ENCODE measurements at places on chromosomes 2 and 18.

- peak; percentile 36 for DNase-seq
These were observed 176.9 kb upstream of the MC4R start for GRCh38 chr18:60549338-60549960.

- DNase-seq = no peak
These were observed 259.9 kb downstream of the NDUFA10 start for GRCh38 chr2:239765076-239765845.

DNA sequence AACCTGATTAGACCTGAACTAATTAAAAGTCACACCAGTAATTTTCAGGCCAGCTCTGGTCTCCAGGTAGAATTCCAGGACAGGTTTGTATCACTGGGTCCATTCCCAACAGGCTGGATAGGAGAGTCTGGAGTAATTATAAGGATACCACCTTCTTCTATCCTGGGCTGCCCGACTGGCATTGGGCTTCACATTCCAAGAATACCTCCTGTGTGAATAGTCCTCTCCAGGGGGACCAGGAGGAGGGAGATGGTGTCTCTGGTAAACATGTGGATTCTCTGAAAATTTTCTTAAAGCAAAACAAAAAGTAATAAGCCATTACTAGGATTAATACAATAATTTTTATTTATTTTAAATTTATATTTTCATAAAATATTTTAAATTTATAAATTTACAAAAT lies 17.3 kb downstream of the DUSP11 start:
- no peak for DNase-seq

DNA sequence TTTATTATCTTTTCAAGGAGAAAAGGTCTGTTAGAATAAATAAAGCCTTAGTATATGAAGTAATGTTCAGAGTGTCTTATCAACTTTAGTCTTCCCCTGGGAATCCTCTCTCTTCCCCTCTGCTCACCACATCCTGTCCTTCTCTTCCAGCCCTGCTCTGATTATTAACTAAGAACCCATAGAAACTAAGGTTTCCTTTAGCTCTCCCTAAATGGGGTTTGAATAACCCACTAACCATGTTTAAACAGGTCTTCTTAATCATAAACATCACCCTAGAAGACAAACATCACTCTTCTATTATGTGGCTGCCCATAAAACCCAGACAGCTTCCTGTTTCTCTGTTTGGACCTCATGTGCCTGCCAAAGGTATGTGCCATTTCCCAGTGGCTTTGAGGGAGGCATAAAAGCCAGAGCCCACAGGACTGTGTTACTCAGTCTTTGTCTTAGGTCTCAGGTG lies 50.1 kb downstream of the SLC14A1 start:
- DNase-seq = no peak

DNA sequence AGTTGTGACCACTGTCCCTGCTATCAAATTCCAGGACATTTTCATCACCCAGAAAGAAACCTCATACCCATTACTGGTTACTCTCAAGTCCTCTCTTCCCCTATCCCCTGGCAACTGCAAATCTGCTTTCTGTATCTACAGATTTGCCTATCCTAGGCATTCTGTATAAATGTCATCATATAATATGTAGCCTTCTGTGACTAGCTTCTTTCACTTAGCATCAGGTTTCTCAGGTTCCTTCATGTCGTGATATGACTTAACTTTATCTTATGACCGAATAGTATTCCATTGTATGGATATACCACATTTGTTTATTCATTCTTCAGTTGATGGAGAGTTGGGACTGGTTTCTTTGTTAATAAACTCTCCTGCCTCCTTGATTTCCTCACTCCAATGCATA lies 60.5 kb downstream of the PMAIP1 start:
- no peak for DNase-seq

GRCh38 chr18:58158459-58158858 lies 114.4 kb downstream of the NEDD4L start:
- no peak for DNase-seq

DNA sequence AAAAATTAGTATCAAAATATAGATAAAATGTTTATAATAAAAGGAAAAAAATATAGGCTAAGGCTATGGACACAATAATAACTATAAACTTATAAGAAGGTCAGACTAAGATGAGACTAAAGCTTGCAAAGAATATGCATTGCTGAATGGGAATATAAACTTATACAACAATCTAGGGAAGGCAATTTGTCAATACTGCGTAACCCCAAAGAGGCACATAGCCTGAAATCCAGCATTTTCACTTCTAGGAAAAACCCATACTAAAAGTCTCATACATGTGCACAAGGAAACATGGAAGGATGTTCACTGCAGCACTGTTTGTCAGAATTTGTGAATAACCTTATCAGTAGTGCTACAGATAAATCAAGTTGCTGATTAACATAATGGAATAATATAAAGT lies 45.5 kb downstream of the FANCL start:
- no peak for DNase-seq

- no peak for DNase-seq
These were observed 9.3 kb downstream of the HDAC4 start for GRCh38 chr2:239391286-239392071.

DNA sequence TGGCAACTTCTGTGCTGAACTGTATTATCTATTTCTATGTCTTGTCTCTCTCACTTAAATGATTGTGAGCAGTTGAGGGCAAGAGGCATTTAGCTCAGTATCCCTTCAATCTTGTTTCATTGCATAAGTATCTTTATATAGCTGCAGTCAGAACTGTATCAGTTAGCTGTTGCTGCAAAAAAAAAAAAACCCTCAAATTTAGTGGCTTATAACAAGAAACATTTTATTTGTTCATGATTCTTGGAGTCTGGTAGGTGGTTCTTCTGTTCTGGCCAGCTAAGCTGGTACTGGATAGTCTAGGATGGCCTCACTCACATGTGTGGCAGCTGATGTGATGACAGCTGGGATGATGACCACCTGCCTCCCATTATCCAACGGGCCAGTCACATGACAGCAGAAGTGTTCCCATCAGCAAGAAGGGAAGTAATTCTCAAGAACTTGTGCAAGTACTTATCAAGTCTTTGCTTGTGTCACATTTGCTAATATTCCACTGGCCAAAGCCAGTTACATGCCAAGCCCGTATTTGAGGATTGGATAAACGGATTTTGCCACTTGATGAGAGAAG lies 67.8 kb downstream of the SLC4A3 start:
- no peak for DNase-seq

DNA sequence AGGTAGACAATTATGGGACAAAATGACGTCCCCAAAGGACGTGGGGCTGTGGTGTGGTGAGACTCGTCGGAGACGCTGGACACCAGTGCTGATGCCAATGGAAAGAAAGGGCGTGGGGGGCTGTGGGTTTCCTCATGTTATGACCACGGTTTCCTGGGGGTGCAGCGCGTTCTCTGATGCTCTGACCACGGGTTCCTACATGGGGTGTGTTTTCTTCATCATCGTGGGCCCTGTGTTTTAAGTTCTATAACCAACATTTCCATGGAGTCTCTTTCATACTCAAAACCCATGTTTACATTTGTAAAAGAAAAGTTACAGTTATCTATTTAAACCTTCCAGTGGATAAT lies 141.6 kb downstream of the RTP5 start:
- DNase-seq = no peak

GRCh38 chr2:203660465-203660864 lies 46.0 kb upstream of the CD28 start:
- DNase-seq = no peak

DNA sequence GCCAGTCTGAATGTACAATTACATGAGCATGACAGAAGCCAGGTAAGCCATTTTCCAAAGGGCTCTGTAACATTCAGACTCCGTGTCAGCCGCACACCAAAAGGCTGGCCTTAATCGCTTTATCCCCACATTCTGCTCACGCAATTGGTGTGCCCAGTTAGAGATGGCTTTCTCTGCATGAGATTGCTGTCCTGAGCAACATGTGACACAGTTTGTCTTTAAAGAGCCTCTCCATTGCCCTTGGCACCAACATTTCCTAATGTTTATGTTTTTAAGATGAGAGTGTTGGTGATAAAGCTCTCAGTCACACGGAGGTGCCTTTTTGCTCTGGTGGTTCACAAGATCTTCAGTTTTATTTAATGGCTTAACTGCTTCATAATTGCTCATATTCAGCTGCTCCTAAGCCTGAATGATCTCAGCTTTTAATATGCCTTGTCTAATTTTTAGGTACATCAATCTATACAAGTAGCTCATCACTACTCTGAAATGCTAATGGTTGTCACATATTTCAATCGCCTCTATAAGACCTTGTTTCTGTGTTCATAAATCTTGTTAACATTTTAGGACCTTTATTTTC lies 164.8 kb upstream of the ACVR2A start:
- no peak for DNase-seq

GRCh38 chr2:222180619-222181018 lies 118.2 kb downstream of the PAX3 start:
- no peak for DNase-seq

DNA sequence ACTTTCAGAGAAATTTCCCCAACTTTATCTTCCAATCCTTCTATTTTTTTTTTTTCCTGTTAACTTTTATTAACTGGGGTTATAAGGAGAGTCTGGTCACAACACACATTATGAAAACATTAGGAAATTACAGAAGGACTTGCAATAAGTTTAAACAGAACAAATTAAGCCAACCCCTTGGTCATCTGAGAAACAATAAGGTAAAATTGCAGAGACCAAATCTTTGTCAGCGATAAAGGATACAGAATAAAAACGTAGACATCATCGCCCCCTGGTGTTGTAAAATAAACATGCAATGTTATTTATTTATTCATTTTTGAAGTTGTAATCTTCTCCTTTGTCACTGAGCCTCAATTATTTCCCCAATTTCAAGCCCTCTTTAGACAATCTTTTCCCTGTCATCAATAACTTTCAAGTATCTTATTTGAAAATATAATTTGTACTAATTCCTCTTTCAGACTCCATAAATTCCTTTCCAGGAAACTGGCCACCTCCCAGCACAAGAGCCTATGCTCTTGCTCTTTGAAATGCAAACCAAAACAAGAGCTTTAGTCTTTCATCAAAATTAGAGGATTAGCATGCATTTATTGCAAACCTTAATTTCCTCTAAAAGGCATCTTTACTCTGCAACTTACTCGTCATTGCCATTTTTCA lies 19.5 kb downstream of the G6PC2 start:
- no peak for DNase-seq

- no peak for DNase-seq
These were observed 129.4 kb downstream of the MYO5B start for GRCh38 chr18:50065527-50065926.

DNA sequence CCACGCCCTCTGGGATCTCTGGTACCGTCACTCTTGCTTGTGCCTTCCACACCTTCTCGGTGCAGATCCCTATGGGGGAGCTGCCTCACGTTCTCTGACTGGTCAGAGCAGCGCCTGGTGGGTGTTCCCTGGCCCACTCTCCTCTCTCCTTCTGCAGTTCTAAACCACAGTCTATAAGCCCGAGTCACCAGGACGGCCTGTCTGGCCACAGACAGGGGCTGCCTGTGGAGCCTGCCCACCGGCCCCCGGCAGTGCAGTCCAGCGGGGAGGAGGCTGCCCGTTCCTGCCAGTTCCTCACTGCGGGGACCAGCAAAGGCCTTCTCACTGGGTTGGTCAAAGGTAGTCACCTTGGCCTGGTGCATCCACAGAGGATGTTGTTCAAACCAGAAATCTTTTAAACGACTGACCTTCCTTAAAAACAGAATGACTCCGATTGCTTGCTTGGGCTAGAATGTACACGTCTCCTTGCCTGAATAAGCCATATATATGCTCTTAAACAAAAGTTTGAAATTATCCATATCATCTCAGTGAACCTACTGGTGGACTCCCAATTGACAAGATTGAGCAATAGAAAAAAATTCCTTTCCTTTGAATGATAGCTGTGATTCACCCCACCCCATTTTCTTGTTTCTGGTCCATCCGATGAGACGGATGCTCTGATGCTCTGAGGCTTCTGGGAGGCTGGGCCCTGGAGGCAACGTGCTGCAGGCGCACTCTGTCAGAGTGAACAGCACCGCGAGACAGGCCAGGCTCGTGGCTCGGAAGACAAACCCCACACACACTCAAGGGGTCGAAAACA lies 61.2 kb downstream of the RALBP1 start:
- DNase-seq = no peak

DNA sequence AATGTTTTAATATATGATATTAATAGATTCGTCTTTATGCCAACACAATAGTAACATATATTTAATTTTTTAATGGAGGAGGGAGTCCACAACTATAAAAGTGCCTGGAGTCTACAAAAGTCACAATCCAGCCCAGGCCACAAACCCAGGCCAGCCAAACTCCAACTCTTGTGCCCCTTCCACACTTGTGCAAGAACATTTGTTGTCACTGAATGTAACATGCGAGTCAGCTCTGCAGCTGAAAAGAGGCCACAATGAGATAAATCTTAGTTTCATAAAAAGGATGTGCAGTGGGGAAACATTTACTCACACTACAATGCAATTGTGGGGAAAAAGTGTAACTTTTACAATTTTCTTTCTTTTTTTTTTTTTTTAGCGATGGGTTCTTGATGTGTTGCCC lies 110.8 kb downstream of the MCFD2 start:
- no peak for DNase-seq

DNA sequence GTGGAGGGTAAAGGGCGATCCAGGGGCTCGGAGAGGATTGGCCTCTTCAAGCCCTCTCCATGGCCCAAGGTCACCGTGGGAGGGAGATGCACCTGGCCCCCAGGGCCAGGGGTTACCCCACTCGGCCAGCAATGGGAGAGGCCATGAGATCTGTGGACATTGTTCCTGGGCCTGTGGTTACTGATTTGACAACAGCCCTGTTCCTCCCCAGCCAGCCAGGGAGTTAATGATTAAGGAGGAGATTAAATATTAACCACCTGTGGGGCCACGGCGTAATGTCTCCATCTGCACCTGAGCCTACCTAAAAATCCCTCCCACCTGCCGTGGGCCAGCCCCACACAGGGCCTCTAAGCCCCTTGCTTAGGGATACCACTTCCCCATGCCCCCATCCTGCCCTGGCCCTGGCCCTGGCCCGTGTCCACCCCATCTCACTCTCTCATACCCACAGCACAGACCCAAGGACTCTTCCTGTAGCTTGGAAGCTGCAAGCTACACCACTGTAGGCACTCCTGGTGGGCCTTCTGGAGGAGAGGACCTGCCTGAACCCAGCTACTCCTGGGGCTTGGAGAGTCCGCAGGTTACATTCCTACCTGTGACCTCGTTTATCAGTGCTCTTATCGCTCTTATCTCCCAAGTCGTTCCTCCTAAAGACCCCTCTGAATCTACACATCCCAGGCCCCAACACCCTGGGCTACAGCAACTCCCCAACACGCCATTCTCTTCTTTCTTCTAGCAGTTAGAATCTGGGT lies 32.1 kb downstream of the ZFP36L2 start:
- no peak for DNase-seq

GRCh38 chr18:69635482-69635881 lies 234.8 kb downstream of the DOK6 start:
- DNase-seq = no peak

- DNase-seq = no peak
These were observed 69.6 kb downstream of the MDH1 start for GRCh38 chr2:63658176-63658968.

All from endothelial cell (in vitro differentiated cells).